BE2C (cell line): ENCODE measurements at places on chromosomes 11 and 22.

DNA sequence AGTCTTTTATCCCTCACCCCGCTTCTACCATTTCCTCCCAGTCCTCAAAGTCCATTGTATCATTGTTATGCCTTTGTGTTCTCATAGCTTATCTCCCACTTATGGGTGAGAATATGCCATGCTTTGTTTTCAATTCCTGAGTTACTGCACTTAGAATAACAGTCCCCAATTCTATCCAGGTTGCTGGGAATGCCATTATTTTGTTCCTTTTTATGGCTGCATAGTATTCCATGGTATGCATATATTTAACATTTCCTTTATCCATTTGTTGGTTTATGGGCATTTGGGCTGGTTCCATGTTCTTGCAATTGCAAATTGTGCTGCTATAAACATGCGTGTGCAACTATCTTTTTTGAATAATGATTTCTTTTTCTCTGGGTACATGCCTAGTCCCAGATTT lies 114.9 kb downstream of the VPREB1 start:
- DNase-seq, result no peak

GRCh38 chr11:58061813-58062212 lies 31.1 kb downstream of the OR6Q1 start:
- no peak for DNase-seq

DNA sequence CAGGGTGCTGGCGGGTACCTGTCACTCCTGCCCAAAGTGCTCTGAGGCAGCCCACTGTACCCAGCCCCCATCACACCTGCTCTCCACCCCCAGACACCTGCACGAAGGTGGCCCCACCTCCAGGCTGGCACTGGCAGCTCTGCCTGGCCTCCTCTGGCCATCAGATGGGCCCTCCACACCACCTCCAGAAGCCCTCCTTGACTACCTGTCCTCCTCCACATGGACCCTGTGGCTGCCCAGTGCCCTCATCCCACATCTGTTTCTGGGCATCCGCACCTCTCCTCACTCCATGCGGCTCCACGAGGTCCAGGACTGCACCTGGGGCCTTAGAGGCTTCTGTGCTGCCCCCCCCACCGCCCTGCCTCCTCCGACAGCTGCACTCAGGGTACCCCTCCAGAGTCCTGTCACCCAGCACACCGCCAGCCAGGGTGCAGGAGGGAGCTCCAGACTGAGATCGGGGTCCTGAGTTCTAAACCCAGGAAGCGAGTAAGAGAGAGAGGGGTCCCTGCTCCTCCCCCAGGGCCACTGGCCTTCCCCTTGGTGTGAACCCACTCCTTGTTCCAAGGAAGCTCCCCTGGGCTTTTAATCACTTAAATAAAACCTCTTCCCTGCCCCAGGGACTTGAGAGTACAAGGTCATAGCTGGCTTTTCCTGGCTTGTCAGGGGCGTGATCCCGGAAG lies 1.7 kb downstream of the CTSD start:
- DNase-seq, result no peak

- no peak for DNase-seq
Observed at GRCh38 chr11:9568161-9568853, 5.2 kb upstream of the WEE1 start.

DNA sequence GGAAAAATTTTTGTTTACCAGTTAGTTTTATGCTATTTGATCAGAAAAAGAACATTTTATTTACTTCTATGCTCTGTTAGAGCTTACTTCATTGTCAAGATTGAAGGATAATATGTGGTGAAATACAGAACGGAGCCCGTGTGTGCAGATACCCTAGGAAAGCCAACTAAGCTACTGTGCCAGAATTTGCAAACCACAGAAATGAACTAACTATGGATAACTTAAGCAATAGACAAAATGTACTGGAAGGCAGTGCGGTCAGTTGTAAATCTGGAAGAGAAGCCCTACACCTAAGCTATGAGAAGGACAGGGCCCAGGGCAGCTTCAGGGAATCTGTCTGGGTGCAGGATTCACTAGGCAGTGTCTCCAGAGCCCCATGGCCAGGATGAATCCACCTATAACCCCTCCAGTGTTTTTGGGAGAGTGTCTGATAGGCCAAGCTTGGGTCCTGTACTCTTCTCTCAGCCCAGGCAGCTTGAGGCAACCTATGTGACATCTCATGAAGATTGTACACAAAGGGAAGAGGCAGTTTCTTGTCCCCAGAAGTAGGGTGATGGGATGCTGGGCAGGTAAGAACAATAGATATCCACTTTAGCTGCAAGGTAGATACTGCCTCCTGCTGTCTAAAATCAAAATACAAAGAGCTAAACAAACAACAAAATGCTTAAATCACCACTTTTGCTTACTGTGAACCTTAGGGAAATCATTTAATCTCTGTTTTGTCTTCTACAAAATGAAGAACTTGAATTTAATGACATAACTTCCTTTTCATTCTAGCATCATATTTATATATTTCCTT lies 12.1 kb downstream of the MMP7 start:
- no peak for DNase-seq
